ENCODE measurements at places on chromosomes 7 and 10. TPM values are rescaled to one million over a fixed set of nuclear protein-coding genes. Genes with fewer than 3 reads are reported as not detected.

KCNMA1 gene
- not detected for total RNA-seq

TDRD1 gene
- total RNA-seq: 0.21 TPM

IQUB gene
- not detected for total RNA-seq

DMBT1 gene
- total RNA-seq: not detected

CFTR gene
- total RNA-seq: not detected

HACD1 gene
- 2.2 TPM for total RNA-seq

AIFM2 gene
- total RNA-seq: 4.6 TPM

LRRC17 gene
- 0.21 TPM for total RNA-seq

MALRD1 gene
- not detected for total RNA-seq

SH2B2 gene
- total RNA-seq: 3.2 TPM

LIPK gene
- not detected for total RNA-seq

SYT15 gene
- 0.91 TPM for total RNA-seq

ACSM6 gene
- not detected for total RNA-seq

KCP gene
- total RNA-seq: not detected

SLC26A3 gene
- not detected for total RNA-seq

HOXA1 gene
- total RNA-seq: 0.12 TPM

Data from activated CD4-positive, alpha-beta T cell treated with anti-CD3 and anti-CD28 coated beads for 36 hours (primary cell).